ENCODE measurements at places on chromosomes 6 and 20.

- peak; percentile 2 for DNase-seq
Measured at GRCh38 chr6:75748003-75748742, 866 bp upstream of the MYO6 start.

DNA sequence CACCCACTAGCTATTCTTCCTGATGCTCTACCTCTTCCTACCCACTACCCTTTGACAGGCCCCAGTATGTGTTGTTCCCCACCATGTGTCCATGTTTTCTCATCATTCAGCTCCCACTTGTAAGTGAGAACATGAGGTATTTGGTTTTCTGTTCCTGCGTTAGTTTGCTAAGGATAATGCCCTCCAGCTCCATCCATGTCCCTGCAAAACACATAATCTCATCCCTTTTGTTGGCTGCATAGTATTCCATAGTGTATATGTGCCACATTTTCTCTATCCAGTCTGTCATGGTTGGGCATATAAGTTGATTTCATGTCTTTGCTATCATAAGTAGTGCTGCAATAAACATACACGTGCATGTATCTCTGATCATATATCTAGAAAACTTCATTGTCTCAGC, 218.3 kb upstream of the STXBP5 start:
- DNase-seq, result no peak

GRCh38 chr6:37137201-37138090, 32.5 kb upstream of the PIM1 start:
- DNase-seq, result no peak

DNA sequence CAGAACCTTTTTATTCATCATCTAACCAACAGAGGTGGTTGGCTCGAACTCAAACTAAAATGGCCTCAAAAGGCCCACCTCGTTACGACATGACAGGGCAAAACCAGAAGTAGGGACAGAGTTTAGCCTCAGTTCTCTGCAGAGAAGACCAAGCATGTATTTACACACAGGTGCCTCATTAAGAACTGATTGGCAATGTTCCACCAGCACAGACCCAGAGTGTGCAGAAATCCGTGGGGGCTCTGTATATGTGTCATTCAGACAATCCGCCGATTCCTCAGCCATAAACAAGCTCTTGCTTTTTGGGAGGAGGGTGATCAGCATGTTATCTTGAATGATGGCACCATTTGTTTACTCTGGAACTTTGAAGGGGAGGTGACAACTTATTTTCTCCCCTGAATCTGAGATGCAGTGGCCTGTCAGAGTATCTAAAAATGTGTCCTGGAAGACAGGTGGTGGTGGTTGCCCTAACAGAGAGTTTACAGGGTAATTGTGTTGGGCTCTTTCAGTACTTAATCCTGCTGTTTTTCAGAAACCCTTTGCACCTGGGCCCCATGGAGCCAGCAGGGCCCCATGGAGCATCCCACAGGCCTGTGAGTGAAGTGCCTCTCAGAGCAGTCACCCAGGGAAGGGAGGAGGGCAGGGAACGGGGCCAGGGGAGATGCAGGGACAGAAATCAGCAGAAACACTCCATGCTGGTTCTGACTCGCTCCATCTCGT, 29.1 kb upstream of the C20orf203 start:
- DNase-seq, result no peak

DNA sequence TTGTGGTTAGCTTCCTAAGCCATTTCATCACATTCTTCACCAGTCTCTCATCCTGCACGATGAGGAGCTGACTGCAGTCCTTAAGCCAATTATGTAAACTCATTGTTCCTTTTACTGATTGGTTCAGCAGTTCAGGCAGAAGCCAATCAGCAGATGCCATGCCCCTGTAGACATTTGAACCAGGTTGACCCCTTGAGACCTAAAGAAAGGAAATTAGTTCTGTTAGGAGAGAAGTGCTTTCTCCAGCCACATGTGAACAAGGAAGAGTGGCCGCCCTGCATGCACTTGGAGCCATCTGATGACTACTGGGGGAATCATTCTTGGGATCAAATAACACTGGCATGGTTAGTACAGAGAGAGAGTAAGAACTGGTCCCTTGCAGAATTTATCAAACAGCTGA, 535.2 kb upstream of the ID4 start:
- DNase-seq, result peak; percentile 55

DNA sequence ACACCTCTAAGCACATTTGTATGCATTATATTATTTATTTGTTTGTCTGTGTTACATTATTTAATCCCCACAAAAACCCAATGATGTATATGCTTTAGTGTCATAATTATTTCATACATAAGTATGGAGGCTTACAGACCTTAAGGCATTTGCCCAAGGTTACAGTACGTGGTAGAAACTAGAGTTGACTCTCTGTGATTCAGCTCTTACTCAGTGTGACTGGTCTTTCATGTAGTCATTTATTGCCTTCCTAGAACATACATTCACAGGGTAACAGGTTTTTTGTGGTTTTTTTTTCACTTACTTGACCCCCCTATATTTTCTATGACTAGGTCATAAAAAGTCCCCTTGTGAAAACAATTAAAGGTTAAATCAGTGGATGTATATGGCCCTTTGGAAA, 566.8 kb downstream of the TFAP2A start:
- no peak for DNase-seq

DNA sequence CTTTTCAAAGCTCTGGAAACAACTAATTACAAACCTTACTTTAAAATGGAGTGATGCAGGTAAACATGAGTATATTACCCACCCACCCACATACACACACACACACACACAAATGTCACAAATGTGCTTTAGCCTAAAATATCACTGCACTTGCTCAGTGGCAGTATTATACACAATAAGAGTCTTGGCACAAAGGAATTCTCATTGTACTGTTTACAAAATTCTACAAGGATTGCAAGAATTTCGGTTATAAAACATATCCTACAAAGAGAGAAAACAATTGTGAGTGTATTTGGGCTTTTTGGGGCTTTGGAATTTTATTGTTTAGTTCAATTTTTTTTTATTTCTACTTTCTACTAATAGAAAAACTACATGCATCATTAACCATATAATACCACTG, 113.2 kb upstream of the BEND6 start:
- no peak for DNase-seq

DNA sequence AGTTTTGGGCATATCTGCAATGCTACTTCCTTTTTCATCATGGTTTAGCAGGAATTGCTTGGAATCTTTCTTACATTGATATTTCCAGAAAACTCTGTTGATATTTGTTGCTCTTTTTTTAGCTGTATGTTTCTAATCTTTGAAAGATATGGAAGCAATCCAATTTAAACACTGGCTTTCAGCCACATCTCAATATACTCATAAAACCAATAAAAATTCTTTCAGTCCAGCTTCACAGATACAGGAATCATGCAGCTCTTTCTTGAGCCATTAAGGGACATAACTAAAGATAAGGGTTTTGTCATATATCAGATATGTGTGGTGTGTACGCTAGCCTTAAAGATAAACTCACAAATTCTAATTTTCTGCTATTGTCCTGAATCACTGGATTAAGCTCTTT, 47.4 kb downstream of the PKIB start:
- DNase-seq, result no peak

GRCh38 chr6:99495466-99495865, 19.8 kb downstream of the USP45 start:
- DNase-seq, result no peak

DNA sequence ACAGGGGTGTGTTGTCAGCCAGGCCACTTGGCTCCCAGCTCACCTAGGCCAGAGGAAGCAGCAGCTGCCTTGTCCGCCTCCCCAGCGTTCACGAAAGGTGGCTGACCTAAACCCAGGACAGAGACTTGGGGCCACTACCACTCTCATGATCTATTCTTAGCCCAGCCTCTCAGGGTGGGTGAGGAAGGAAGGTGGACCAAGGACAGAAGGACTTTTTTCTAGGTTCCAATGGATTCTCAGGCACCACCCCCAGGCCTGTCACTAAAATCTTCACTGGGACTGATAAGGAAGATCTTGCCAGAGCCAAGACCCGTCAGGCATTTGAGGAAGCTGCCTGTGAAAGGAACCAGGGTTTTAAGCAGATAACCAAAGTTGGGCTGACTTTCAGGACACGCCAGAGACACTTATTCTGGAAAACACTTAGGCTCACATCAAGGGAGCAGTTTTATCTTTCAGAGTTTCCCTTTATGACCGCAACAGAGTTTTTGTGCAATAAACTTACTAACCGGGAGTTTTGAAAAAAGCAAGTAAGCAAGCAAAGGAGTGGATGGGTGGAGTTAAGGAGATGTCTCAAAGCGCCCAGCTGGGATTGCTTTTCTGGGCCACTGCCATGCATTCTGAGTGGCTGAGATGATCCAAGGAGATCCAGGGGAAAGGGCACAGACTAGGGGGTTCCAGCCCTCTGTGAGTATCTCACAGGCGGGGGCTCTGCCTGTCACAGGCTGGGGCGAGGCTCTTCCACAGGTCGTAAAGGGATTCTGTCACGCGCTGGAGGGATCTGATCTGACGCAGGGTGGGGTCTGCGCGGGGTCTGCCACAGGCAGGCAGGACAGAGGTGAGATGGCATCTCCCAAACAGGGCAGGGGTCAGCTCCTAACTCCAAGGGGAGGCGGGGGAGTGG, 989 bp downstream of the FITM2 start:
- no peak for DNase-seq

GRCh38 chr20:41627611-41628244, 9.6 kb upstream of the CHD6 start:
- no peak for DNase-seq

DNA sequence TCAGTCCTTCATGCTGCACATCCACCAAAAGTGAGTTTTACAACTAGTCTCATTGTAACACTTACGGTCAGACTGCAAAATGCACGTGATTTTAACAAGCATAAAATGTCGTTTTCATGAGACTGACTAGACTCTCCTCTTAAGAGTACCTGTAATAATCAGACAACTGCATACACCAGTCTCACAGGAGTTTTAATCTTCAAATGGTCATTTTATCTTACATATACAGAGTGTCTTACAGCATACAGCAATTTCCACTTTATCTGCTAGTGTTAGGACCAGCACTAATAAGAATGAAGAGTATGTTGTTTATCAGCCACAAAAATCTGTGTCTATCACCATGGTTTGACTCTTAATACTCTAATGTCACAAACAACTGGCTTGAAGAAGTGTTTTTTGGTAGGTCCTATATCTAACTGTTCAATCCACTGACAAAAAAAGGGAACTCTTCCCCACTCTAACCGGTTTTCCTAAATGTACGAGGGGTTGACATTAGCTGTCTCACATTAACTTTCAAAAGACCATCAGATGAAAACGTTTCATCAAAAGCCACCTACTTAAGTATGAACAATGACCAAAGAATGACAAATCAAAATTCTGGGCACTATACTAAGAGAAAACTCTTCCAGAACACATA, 1.5 kb upstream of the ASF1A start:
- no peak for DNase-seq

- no peak for DNase-seq
Measured at GRCh38 chr6:89675949-89676748, 37.6 kb upstream of the LYRM2 start.

DNA sequence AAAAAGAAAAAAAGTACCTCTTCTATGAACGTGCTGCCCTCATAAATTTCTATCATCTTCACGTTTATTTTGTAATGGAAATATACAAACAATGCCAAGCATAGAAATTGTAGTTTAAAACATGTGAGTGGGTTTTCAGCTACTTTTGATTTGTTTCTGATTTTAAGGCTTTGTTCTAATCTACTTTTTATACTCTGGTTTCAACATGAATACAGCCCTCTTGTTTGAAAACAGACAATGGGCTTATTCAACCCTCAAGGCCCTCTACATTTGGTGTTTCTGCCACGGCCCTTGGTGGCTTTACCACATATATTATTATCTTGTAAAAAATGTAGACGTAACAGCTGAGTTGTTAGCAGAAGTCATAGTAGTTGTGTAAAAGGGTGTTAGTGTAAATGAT, 153.9 kb downstream of the SOX4 start:
- no peak for DNase-seq

GRCh38 chr6:24858177-24858653, 59.5 kb upstream of the ARMH2 start:
- DNase-seq, result no peak

DNA sequence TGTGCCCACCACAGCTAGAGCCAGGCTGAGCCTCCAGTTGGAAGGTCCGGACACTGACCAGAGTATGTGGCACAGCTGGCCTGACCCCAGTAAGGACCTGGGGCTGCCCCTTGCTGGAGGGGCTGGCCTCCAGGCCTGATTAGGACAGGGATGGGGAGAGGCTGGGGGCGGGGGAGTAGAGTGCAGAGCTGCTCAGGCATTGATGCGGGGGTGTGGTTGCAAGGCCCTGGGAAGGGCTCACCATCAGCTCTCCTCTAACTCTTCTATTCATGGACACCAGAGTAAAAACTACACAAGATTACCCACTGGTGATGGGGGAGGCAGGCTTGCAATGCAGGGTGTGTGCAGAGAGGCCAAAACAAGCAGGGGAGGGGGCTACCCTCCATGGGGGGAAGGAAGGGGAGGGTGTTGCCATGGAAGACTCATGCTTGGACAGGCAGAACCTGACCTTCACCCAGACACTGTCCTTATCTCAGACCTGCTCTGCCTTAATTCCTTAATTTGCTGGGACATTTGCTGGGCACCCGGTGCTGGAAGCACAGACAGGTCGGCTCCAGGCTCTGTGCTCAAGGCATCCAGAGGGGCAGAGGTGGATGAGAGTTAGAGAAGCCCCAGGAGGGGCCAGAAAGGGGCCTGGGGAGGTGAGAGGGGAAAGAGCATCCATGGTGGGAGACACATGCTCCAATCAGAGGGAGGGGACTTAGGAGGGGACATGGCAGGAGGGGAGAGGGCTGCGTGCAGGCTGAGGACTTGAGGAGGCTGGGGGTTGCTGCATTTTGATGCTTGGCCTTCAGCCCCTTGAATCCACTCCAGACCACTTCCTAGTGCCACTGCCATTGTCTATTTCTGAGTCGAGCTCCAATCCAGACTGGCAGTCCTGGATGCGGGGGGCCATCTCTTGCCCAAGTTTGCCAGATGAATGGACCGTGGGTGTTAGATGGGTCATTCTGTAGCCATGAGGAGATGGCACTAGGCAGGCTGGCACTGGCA, 7.6 kb upstream of the EMILIN3 start:
- DNase-seq, result no peak

DNA sequence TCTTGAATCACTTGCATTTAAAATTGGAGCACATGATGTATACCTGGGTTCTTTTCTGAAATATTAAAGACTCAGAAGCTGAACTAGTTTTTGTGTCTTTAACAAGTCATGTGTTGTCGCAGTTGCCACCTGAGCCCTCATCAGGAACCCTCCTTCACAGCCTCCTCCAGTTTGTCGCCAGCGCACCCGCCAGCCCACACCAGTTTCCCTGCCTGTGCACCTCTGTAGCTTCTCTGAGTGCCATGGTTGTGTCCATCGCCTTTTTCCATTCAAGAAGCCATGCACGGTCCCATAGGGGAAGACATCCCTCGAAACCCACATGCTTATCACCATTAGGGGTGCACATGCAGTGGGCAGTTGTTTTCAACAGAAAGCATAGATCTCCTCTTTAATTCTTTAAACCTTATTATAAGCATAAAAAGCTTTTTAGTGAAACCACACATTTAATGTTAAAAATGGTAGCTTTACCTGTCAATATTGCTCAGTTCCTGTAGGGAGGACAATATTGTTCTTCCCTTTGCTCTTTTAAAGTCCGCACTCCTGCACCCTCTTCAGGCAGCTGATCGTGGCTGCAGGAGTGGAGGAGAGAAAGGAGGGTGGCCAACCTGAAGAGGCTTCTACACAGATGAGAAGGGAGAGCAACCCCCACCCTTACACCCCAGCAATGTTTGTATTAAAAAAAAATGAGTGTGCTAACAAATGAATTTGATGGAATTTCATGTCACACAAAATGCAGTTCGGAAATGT, 121.9 kb downstream of the CFAP61 start:
- DNase-seq, result no peak
